Esophagus squamous epithelium (tissue), 5 donors: ENCODE measurements at places on chromosomes 16 and 17. TPM values are rescaled to one million over a fixed set of nuclear protein-coding genes. Genes with fewer than 3 reads are reported as not detected.

The CLDN6 gene
- total RNA-seq: not detected

DNA sequence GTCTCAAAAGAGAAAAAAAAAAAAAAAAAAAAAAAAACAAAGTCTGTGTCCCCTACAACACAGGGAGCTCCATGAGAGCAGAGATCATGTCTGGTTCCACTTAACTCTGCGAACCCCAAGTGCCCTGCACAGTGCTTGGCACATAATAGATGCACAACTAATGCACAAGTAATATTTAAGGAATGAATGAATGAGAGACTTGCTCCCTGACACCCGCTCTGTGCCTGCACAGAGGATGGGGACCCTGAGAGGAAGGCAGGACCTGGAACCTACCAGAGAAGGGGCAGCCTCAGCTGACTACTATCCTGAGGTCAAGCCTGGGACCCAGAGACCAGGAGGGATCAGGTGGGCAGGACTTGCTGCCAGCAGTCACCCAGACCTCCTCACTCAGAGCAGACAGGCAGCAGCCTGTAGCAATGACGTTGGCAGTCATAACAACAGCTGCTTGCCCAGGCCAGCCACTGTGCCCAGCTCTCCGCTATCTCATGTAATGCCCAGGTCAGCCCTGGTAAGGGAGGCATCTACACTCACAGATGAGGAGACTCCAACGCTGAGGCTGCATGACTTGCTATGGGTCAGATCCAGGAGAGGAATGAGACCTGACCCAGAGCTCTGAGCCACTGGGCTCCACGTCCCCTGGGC, 2.9 kb downstream of the MYO15A start:
- H3K4me3 ChIP-seq: no peak overlapping the region
- no peaks in the 10 kb centered on the region for H3K4me1 ChIP-seq
- no peak for DNase-seq
- no peak overlapping the region for H3K27ac ChIP-seq
- peaks cover 11% of the 10 kb centered on the region for H3K36me3 ChIP-seq

The PABPN1L gene
- not detected for total RNA-seq

- DNase-seq: no peak
- H3K27ac ChIP-seq: no peak overlapping the region
- H3K4me1 ChIP-seq: no peaks in the 10 kb centered on the region
- H3K4me3 ChIP-seq: no peak overlapping the region
- no peaks in the 10 kb centered on the region for H3K27me3 ChIP-seq
Measured at GRCh38 chr17:79162012-79162963, 87.7 kb downstream of the ENGASE start.

The OXLD1 gene
- 42.0 TPM for total RNA-seq

GRCh38 chr17:28536532-28537218, 15.7 kb downstream of the UNC119 start:
- H3K27ac ChIP-seq: no peak overlapping the region
- no peak overlapping the region for H3K4me3 ChIP-seq
- no peaks in the 10 kb centered on the region for H3K36me3 ChIP-seq
- DNase-seq: no peak
- peaks cover 14% of the 10 kb centered on the region for H3K4me1 ChIP-seq

The NBR1 gene
- total RNA-seq: 51.5 TPM

- H3K4me1 ChIP-seq: peaks cover 6% of the 10 kb centered on the region
- H3K36me3 ChIP-seq: no peaks in the 10 kb centered on the region
- no peak overlapping the region for H3K4me3 ChIP-seq
- DNase-seq: no peak
- H3K27me3 ChIP-seq: peaks cover 78% of the 10 kb centered on the region
Measured at GRCh38 chr17:4587803-4588202, 3.5 kb downstream of the SMTNL2 start.

- H3K27ac ChIP-seq: no peak overlapping the region
- no peak overlapping the region for H3K4me3 ChIP-seq
- peaks cover 25% of the 10 kb centered on the region for H3K27me3 ChIP-seq
- no peaks in the 10 kb centered on the region for H3K36me3 ChIP-seq
- no peaks in the 10 kb centered on the region for H3K4me1 ChIP-seq
Measured at GRCh38 chr16:1290860-1291575, 18.4 kb upstream of the UBE2I start.

DNA sequence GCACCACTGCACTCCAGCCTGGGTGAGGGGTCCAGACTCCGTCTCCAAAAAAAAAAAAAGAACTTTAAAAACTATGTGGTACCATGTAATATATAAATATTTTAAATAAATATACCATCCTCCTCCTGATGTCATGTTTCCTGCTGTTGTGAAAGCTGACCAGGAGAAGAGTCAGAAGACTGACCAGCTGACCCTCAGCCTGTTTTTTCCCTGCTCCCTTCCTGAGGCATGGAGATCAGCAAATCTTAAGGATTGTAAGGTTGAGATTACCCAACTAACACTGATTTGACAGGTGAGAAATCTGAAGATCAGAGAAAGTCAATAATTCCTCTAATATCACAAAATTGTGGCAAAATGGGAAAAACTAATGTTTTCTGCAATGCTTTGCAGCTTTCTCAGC, 18.1 kb downstream of the NCOR1 start:
- H3K4me1 ChIP-seq: peaks cover 29% of the 10 kb centered on the region
- no peaks in the 10 kb centered on the region for H3K36me3 ChIP-seq
- no peak overlapping the region for H3K4me3 ChIP-seq
